ENCODE measurements at places on chromosomes 3 and 15.

- no peak for DNase-seq
These were observed 74.1 kb downstream of the MSL2 start for GRCh38 chr3:136122006-136122405.

GRCh38 chr3:124829178-124829818 is 57.9 kb downstream of the ITGB5 start:
- no peak for DNase-seq

DNA sequence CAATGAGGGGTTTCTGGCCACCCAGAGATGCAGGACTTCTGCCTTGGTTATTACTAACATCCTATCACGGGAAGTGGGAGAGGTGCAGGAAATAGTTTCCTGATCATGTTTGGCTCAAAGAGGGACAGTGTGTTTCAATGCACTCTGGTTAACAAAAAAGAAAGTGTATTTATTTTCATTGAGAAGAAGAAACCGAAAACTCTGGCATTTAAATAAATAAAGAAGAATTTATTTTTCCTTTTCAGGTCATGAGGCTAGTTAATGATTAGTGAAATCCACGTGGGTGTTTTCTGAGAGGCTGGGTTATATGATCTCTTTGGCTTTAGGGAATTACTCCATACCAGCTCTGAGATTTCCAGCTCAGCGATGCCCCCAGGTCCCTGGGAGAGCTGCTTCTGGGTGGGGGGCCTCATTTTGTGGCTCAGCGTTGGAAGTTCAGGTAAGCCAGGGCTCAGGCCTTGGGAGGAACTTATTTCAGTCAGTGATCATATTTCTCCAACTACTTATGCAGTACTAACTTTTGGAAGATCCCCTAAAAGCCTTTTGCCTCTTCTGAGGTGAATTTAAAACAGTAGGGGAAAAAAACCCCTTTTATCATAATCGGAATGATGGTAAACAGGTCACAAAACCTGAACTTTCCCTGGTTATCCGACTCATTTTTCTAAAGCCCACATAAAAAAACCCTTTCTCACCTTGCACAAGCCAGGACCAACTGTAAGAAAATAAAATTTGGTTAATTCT is at the start of gene PLA1A:
Gene PLA1A, plus strand, starts transcription at position 338 of the 741 bp plus-strand sequence. Its CDS starts 29 bp downstream, at position 367.
- DNase-seq = no peak

DNA sequence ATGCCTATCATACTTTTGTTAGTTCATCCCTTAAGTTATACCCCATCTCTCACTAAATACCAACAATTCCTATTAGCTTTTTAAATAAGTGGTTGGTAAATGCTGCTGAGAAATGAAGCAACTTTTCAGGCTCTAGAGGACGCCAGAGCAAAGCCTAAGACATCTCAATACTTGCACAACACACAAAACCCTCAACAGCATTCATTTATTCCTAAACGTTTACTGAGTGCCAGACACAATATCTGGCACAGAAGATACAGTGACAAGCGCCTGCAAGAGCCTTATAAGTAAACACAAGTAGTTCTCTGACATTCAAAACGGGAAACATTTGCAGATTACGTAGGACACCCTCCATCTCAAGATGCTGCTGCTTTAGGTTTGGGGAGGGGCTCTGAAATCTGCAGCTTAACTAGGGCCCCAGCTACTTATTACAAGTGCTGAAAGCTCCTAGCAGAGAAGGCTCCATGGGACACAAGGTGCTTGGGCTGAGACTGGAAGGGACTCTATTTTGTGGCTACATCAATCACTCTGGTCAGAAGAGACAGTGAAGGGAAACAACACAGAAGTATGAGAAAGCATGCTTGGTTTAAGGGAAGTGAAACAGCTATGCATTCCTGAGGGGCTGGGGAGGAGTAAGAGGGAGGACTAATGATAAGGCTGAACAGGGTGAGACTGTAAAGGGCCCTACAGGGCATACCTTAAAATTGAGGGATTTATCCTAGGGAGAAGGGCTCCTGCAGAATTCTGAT is 311.3 kb downstream of the PLCL2 start:
- DNase-seq = no peak

DNA sequence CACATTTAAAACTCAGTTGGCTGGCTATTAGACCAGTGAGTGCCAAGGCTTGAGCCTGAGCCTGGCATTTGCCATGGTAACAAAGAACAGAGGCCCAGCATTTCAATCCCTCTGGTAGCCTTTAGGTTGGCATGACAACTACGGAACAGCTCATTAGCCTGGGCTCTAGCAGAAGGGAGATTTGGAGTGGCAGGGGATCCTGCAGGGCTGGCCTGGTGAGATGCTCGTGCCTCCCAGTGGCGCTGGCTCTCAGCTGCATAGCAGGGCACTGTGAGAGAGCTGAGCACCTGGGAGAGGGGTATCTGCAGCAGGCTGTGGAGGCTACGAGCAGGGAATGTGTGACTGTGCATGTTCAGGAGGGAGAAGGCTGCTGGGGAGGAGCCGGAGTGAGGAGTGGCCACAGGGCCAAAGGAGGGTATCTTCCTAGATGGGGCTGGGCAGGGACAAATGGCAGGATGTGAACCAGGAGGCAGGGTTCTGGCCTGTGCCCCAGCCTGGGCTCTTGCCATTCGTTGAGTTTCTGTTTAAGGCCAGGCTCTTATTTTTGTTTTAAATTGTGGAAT is 5.6 kb upstream of the ABTB1 start:
- no peak for DNase-seq

GRCh38 chr3:130688015-130688688 is 58.5 kb downstream of the PIK3R4 start:
- no peak for DNase-seq

GRCh38 chr3:66762916-66763693 is 235.0 kb upstream of the KBTBD8 start:
- DNase-seq = no peak

DNA sequence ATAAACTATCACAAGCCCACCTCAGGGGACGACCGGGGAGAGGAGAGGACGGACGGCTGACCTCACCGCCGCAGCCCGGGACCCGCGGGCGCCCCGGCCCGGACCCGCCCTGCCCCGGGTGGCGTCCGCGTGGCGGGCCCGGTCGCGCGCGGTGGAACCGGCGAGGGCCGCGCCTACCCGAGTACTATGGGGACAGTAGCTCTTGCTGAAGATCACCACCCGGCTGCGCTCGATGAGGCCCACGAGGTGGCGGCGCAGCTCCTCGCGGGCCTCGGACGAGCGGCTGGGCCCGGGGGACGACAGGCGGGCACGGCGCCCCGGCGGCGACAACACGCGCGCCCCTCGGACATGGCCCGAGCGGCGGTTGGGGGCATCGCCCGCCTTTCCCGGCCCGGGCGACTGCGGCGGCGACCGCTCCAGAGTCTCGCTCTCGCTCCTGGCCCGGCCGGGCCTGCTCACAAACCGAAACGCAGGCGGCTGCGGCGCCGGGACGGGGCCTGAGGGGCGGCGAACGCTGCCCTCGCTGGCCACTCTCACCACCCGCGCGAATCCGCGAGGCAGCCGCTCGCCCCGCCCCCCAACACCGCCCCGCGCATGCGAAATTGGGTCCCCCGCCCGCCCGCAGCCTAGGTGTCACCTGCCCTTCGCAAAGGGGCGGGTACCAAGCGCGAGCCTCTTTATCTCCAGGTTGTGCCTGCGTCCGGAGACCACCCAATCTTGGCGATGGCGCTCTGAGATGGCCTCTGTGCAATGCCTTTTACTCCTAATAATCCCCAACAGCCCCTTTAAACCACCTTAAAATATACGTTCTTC is at the start of gene TXNRD3:
Gene TXNRD3, minus strand, starts transcription at position 554 of the 813 bp plus-strand sequence.
- DNase-seq = peak; percentile 82

DNA sequence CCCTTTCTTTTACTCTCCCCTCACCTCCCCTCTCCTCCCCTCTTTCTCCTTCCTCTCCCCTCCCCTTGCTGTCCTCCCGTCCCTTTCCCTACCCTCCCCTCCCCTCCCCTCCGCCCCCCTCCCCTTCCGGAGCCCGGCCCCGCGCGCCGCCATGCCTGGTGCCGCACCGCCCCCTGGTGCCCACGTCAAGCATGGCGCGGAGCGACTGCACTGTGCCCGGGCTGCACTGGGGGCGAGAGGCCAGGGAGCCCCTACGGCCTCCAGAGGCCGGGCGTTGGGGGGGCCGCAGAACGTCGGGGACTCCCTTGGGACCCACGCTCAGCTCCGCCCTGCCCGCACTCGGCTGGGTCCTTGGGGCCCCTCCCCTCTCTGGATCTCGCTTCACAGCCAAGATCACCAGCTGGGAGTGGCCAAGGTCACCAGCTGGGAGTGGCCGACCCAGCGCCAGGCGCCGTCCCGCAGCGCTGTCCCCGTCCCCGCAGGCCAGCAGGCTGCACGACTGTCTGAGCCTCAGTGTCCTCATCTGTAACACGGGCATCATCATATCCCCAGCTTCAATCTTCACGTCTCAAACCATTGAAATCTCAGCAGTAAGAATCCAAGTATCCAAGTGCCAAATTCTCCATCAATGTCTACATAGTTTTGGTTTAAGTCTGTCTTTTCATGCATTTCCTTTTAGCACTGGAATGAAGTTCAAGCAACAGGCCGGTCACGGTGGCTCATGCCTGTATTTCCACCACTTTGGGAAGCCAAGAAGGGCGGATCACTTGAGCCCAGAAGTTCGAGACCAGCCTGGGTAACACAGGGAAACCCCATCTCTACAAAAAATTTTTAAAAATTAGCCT is 42.5 kb downstream of the TPRA1 start:
- peak; percentile 89 for DNase-seq

- no peak for DNase-seq
These were observed 71.6 kb upstream of the ACP3 start for GRCh38 chr3:132245552-132246142.

- DNase-seq = no peak
These were observed 6.6 kb downstream of the EHD4 start for GRCh38 chr15:41965441-41966413.

DNA sequence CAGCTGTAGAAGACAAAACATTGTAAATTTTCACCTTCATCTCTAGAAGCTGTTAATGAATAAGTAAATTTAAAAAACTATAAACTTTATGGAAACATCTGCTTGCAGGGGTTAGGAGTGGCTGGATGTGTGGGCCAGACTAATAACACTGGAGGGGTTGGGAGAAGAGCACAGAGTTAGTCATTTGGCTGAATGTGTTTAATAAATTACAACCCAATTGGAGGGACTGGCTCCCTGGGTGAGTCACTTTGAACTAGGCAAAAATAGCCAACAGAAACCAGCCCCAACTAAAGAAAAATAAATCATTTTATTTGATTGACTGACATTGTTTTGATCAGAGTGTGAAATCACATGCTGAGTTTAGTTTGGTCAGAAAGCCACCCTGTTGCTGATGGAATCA is 21.8 kb downstream of the DGKG start:
- DNase-seq = no peak

DNA sequence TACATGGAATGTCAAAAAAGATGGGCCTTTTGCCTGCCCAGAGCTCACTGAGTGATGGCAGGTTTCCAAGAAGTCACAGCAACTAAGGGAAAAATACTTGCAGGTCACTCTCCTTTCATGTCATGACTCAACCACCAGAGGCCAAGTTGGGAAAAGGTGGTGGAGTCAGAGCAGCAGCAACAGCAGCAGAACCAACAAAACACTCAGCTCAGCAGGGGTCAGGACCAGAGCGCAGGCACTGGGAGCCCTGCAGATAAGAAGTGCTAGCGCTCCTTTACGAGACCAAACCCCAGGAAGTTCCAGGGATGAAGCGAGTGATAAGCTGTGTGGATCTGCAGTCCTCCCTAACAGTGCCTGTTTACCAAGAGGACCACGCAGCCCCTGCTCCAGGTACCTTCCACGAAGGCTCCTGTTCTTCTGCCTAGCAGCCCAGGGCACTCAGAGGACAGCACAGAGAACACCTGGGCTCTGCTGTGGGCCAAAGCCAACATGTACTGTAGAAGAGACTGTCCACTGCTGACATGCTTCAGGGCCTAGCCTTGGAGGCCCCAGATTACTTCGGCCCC is 26.0 kb downstream of the POC1A start:
- DNase-seq = peak; percentile 54

Measured in BE2C (cell line).